ENCODE measurements at places on chromosomes 12 and 14. TPM values are rescaled to one million over a fixed set of nuclear protein-coding genes. Genes with fewer than 3 reads are reported as not detected.

MYF5 gene
- not detected for total RNA-seq

MGST1 gene
- 71.6 TPM for total RNA-seq

PKP2 gene
- total RNA-seq: 29.5 TPM

KRT4 gene
- total RNA-seq: 3,134 TPM

GRCh38 chr14:32478050-32478449 is 149.0 kb downstream of the AKAP6 start:
- no peaks in the 10 kb centered on the region for H3K27me3 ChIP-seq
- H3K4me1 ChIP-seq: peaks cover 17% of the 10 kb centered on the region
- H3K4me3 ChIP-seq: no peak overlapping the region
- no peak for DNase-seq
- no peaks in the 10 kb centered on the region for H3K36me3 ChIP-seq

DNA sequence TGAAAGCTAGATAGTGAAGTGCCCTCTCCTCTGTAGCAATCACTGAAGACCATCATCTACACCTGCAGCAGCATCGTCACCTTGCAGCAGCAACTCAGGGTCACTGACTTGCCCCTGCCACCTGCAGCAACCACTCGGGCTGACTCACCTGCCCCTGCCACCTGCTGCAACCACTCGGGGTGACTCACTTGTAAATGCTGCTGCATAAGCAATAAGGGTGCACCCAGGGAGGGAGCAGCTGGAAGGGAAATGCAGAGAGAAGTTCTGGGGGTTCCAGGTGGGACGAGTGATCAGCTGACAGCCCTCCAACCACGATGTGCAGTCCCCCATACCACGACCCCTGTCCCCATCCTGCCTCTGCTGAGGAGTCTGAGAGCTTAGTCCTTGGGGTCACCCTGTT is 357.1 kb upstream of the SFSWAP start:
- peaks cover 14% of the 10 kb centered on the region for H3K27me3 ChIP-seq
- DNase-seq: no peak
- no peaks in the 10 kb centered on the region for H3K36me3 ChIP-seq
- H3K27ac ChIP-seq: no peak overlapping the region
- H3K4me3 ChIP-seq: no peak overlapping the region
- peaks cover 42% of the 10 kb centered on the region for H3K4me1 ChIP-seq

GRCh38 chr12:51246254-51246853 is 7.7 kb downstream of the DAZAP2 start:
- peak overlapping the region; percentile 59 for H3K27ac ChIP-seq
- H3K4me3 ChIP-seq: no peak overlapping the region
- no peak for DNase-seq

- no peak overlapping the region for H3K4me3 ChIP-seq
- peaks cover 5% of the 10 kb centered on the region for H3K36me3 ChIP-seq
- peaks cover 10% of the 10 kb centered on the region for H3K4me1 ChIP-seq
- H3K27ac ChIP-seq: no peak overlapping the region
- no peak for DNase-seq
Observed at GRCh38 chr14:79543967-79544697, 667.2 kb downstream of the DIO2 start.

GRCh38 chr14:53355581-53356112 is 202.5 kb upstream of the DDHD1 start:
- peak overlapping the region; percentile 19 for H3K27ac ChIP-seq
- no peaks in the 10 kb centered on the region for H3K27me3 ChIP-seq
- no peak overlapping the region for H3K4me3 ChIP-seq
- no peaks in the 10 kb centered on the region for H3K36me3 ChIP-seq

GRCh38 chr12:42807766-42808165 is 218.2 kb upstream of the PRICKLE1 start:
- no peak overlapping the region for H3K27ac ChIP-seq
- H3K4me3 ChIP-seq: no peak overlapping the region
- no peak for DNase-seq

- peaks cover 38% of the 10 kb centered on the region for H3K27me3 ChIP-seq
- no peak for DNase-seq
- H3K4me1 ChIP-seq: peaks cover 9% of the 10 kb centered on the region
- no peak overlapping the region for H3K27ac ChIP-seq
Observed at GRCh38 chr12:54658306-54659264, 10.4 kb upstream of the DCD start.

GRCh38 chr14:72104011-72104613 is 171.9 kb downstream of the RGS6 start:
- no peaks in the 10 kb centered on the region for H3K36me3 ChIP-seq
- no peak overlapping the region for H3K27ac ChIP-seq
- H3K27me3 ChIP-seq: peaks cover 4% of the 10 kb centered on the region

GRCh38 chr12:97701901-97702300 is 239.3 kb downstream of the RMST start:
- H3K27me3 ChIP-seq: no peaks in the 10 kb centered on the region
- no peaks in the 10 kb centered on the region for H3K36me3 ChIP-seq
- no peak overlapping the region for H3K4me3 ChIP-seq
- no peak for DNase-seq

Measured in type B pancreatic cell (in vitro differentiated cells).